ENCODE measurements at places on chromosomes 7 and 10.

DNA sequence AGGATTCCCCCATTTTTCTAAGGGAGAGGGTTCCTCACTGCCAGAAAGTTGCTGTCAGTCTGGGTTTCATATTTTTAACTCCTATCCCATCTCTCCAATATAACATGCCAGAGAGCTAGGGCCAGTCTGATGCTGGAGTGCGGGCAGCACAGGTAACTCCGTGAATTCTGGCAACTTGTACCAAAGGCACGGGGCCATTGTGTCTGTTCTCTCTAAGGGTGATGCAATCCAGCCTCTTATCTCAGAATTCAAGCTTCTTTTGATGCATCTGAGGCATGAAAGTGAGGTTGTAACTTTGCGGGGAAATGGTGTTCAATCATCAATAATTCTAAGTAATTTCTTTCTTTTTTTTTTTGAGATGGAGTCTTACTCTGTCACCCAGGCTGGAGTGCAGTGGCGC is 1074.4 kb downstream of the TYW1 start:
- no peak for DNase-seq

DNA sequence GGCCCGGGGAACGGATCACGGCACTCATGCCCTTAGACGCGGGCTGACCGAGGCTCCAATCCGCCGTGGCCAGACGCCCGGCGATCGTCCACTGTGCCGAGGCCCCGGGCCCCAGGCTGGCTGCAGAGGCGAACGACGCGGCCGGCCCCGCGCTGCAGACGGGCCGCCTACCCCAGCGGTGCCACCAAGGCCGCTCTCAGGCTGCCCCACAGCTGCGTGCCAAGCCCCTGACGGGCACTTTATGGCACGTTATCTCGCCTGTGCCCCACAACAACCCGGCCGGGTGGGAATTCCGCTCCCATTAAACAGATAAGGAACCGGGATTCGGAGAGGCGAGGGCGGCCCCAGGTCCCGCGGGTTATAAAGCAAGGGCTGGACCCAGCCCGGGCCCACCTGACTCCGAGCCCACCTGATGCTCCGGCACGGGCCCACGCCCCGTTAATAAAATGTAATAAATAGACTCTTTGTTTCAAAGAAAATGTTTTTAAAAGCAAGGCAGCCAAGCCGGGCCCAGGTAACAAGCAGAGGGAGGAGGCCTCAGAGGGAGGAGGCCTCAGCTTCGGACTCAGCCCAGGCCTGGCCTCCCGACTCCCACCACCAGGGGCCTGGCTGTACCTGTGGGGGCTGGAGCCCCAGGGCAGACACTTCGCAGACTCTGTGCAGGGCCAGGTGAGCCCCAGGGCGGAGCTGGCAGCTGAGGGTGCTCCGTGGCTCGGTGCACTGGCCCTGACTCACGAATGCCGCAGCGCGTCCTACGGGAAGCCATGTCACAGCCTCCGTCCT is 79.7 kb downstream of the FOXL3 start:
- no peak for DNase-seq

GRCh38 chr7:64849250-64849923 is 53.7 kb upstream of the ZNF273 start:
- peak; percentile 33 for DNase-seq

DNA sequence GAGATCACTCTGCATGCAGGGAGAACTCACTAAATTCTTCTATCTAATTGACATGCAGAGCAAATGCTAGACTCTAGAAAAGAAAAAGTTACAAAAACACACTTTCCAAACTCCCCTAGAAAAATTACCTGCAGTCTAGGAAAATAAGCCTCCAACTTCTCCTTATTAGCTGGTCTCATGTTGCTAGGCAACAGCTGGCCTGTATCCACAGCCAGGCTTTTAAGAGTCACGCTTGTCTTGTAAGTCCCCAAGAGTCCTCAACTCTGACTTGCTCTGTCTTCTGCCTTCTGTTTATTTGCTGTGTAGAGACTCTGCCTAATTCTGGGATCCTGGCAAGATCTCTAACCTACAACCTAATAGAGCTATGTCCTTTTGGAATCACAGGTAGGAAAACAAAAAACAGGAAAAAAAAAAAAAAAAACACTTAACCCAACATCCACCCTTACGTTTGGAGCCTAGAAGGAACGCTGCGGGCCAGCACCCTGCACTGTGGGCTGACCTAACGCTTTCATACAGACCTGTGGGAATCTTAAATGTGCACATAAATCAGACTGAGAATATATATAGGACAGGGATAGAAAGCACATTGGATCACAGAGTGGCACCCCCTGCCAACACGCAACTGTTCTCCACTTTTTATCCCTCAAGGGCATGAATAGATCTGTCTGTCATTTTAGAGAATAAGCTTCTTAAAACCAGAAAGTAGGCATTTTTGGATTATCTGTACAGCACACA is 117.0 kb upstream of the PTPRZ1 start:
- DNase-seq = no peak

- no peak for DNase-seq
These were observed 99.6 kb upstream of the LYZL1 start for GRCh38 chr10:29189256-29189655.

DNA sequence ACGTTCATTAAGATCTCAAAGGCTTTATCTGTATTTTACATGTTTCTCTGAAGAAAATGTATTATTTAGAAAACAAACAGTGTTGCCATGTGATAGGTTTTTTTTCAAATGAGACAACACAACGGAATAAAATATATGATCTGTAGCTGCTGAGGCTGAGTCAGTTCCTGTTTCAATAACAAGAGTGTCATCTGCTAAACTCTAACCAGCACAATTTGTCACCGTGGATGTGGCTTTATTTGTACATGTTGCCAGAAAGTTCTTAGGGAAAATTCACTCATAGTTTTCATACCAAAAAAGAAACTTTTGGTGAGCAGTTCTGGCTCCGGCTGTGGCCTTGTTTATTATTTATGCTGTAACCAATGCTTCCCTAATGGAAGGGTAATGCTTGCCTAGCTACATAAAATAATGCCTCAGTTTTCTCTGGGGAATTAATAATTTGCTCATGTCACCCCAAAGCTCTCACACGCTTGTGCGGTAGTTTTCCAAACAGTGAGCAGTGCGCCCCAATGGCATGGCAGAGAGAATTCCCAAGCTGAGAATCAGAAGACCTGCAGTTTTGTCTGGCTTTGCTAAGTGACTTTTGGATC is 20.3 kb upstream of the KLF6 start:
- DNase-seq = no peak

GRCh38 chr7:158279539-158280447 is 307.8 kb downstream of the PTPRN2 start:
- no peak for DNase-seq

GRCh38 chr10:99431190-99431760 is 851 bp upstream of the GOT1 start:
- no peak for DNase-seq

GRCh38 chr7:150937848-150938561 is 40.1 kb downstream of the KCNH2 start:
- no peak for DNase-seq

DNA sequence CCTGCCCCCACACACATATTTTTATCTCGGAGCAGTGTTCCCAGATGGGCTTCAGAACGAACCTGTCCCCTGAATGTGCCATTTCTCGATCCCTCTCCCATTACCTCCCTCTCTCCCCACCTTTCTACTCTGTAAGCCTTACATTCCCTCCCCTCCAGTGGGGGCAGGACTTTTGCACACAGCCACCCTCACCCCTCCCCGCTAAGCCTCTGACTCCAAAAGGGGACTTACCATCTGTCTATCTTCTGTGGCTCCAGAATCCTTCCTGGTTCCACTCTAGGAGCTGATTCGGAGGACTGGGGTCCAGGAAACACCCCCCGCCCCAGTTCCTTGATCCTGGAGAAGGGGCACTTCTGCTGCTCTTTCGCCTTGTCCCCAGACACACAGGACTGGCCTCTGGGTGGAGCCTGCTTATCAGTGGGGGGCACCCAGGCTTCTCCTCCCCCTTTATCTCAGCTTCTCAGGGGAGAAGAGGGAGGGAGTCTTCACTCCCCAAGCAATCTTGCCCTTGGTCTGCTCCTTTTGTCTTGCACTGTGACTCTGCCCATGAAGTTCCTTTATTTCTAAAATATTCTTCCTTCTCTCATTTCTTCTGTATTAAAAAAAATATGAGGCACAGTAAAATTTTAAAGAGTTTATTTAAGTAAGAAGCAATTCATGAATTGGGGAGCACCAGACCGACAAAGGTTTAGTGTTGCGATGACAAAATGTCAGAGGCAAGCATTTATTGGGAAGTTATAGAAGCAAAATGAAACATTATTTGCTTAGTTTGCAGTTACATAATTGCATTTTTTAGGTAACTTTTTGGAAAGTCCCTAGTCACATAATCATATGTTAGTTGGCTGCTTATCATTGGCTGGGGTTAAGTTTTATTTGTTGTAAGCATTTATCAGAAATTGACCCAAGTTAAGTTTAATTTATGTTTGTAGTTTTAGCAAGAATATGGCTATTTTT is at the start of gene KEL:
Gene KEL (minus strand): TSS at position 391 of the 954 bp plus-strand sequence. CDS start 157 bp downstream, at position 234.
- no peak for DNase-seq
